H9 (cell line): ENCODE measurements at places on chromosomes 12 and 14. TPM values are rescaled to one million over a fixed set of nuclear protein-coding genes. Genes with fewer than 3 reads are reported as not detected.

GRCh38 chr12:28961948-28962384 is 187.1 kb upstream of the FAR2 start:
- no peak for DNase-seq

GRCh38 chr12:76313299-76313698 is 34.9 kb downstream of the BBS10 start:
- peak; percentile 47 for DNase-seq

- no peak for DNase-seq
Measured at GRCh38 chr14:55689981-55690871, 110.2 kb downstream of the KTN1 start.

GRCh38 chr12:112540021-112540420 is 121.3 kb downstream of the PTPN11 start:
- no peak for DNase-seq

DNA sequence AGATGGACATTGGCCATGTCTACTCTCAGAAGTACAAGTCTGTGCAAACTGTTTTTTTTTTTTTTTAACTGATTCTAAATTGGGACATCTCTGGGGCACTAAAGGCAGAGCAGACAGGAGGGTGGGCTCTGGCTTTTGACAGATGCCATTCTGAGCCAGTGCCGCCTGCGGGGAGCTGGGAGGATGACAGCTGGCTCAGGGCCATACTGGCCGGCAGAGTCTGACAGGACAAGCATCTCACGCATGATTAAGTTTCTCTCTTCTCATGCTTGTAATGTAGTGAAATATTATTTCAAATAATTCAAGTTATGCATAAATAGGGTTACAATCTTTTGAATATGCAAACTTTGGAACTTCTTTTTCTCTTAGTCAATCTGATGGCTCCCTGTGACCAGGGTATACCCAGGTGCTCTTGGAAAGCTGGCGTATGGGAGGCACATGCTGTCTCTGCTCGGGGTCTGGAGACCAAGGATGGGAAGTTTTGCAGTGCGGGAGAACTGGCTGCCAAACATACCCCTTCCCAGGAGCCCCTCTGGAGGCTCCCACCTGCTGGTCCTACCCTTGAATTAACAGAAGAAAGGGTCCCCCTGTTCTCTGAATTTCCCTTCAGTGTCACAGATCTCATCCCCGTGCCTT is 7.6 kb downstream of the CDCA4 start:
- no peak for DNase-seq

The ALDH6A1 gene
- total RNA-seq = 36.8 and 37.8 TPM in 2 replicates

The ZFHX2 gene
- 19.2 and 19.4 TPM in 2 replicates for total RNA-seq

GRCh38 chr14:105439710-105440553 is 20.3 kb downstream of the MTA1 start:
- no peak for DNase-seq
